ENCODE measurements at places on chromosomes 13 and 19.

GRCh38 chr19:13006431-13007281 lies 11.4 kb downstream of the NFIX start:
- DNase-seq, result no peak

DNA sequence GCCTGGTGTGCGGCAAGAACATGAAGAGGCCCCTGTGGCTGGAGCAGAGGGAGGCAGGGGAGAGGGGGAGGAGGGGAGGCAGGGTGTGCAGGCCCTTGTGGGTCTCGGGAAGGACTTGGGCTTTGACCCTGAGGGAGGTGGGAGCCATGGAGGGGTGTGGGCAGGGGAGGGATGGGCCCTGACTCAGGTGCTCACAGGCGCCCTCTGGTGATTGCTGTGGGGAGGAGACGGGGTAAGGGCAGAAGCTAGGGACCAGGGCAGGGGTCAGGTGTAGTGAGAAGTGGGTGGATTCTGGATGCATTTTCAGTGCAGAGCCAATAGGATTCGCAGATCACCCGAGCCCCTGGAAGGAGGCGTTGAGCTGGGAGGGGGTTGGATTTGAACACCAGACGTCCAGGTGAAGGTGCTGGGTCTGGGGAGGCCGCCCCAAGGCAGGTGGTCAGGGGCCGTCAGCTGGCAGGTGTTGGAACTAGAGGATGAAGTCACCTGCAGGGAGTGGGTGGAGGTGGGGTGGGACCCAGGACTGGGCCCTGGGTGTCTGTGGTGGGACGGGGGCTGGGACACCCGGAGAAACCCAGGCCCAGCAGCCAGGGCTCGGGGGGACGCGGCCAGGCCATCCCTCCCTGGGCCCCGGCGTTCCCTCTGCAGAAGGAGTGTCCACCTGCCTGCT lies 185.4 kb downstream of the KDM4B start:
- no peak for DNase-seq

DNA sequence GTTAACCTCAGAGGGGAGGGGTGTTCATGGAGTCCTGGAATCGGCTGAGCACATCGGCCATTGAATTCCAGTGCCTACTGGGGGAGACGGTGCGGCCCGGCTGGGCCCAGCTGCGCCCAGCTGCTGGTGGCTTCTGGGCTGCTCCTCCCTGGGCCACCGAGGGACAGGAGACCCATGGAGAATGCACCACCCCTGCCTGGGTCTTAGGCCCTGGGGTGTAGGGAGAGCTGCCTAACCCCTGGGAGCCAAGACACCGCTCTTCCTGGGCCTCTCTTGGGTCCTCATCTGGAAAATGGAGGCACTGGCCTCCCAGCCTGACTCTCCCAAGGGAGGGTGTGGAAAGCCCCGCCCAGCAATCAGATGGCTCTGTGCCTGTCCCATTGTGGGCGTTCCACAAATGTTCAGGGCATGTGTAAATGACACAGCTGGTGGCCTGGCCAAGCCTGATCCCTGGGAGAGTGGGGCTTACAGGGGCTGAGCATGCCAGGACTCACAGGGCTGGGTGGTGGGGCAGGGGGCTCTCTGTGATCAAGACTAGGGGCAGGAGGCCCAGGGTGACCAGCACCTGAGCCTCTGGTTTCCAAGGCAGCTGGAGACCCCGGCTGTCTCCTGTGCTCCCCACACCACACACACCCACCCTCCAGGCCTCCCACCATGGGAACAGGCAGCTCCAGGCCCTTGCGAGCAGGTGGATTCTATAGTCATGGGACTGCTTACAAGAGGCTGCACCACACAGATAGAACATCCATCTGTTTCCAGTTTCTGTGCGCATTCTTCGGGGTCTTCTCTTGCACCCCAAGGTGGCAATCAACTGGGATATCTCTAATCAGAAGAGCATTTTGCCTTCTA lies 150.9 kb downstream of the URI1 start:
- DNase-seq, result no peak

GRCh38 chr13:20824762-20825476 lies 51.2 kb upstream of the EEF1AKMT1 start:
- peak; percentile 38 for DNase-seq

DNA sequence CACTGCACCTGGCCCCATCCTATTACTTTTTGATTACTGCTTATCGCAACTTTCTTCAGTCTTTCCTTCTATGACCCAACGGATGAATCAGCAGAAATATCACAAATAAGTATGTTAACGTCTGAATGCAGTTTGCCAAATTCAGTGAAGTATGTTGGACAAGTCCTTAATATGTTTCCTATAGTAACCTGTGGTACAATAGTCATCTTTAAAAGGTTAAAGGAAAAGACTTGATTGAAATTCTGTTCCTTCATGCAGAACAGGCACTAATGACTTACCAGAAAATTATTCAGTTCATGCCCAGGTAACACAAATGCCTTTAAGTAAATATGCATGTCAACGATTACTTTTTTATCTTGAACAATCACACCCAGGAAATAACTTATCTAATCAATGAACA lies 242.6 kb downstream of the KCTD12 start:
- DNase-seq, result no peak

DNA sequence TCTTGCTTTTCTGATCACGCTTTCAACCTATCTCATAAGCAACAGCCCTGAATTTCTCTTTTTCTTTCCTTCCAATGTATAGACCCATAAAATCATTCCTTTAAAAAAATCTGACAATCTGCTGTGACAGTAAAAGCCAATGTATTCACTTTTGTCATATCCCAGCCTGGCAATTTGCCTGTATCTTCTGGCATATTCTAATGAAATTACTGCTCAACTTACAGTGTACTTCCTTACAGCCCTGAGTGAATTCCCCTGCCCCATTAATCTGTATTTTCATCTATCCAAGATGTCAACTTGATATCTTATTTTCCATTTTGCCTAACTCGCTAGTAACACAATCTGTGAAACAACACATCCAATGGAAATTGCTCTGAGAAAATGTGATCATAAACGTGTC lies 18.0 kb upstream of the SERP2 start:
- no peak for DNase-seq
